Hypothalamus (tissue), 51 donors: ENCODE measurements at places on chromosomes 7 and 10.

GRCh38 chr7:6209340-6209739 is 63.1 kb downstream of the CYTH3 start:
- DNase-seq = no peak

GRCh38 chr10:22308390-22308789 is 7.8 kb upstream of the COMMD3 start:
- no peak for DNase-seq

DNA sequence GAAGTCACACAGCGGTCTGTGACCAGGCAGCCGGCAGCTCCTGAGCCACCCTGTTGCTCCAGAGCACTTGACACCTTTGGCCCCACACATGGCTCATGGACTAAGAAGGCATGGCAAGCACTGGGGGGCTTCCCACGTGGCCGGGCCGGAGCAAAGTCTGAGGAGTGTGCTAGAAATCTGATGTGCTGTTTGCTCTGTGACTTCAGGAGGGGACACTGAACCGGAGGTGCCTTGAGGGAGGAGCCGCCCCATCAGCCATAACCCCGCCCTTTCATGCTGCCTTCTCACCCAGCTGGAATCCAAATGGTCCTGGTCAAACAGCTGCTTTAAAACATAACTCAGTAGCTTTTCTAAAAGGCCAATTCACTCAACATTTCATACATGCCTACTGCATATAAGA is 33.5 kb downstream of the PROSER2 start:
- no peak for DNase-seq

DNA sequence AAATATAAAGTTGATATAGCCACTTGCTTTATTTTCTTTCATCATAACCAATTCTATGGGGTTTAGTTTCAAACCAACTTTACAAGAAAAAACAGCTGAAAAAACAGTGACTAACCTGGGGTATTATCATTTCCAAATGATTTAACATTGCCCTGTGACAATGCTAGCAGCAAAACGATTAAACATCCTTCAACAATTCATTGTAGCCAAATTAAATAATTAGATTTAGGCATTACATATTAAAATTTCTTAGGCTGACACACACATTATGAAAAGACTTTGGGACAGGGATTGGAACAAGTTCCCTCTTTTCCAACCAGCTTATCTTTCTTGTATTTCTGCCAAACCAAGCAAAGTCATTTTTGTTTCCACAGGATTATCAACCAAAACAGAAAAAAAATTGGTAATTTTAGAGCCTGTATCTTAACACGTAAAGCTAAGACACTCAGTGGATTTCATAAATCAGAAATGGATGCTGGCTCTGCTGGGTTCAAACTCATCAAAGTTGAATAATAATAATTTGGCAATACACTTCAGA is 84.0 kb downstream of the SEMA3D start:
- DNase-seq = no peak

DNA sequence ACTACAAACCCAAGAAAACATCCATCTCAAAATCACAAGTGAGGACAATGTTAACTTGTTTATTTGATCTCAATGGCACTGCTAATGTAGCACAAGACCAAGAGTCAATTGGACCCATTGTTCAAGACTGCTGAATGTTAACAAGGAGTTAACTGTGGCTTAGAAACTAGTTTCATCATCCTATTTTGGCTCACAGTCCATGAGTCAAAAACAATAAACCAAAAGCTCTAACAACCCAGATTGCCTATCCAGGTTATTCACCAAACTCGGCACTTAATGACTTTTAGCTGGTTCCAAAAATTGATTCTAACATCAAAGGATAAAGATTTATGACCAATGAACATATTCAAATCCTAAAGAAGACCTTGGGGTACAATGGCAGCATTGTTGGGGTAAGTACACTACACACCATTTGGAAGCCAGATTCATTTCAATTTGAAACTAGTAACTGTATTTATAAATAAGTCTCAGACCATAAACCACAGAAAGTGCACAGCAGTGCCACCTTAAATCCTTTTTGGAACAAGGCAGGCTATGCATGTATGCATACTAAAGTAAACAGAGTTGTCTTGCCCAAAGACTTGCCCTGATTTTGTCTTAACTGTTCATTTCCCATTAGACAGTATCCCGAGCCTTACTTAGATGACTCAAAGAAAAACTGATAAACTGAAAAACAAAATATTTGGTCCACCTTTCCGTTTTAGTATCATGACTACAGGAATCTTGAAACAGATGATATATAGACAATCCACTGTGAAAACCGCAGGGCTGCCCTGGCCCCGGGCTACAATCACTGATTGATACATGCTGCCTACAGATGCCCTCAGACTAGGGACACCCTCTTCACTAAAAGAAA is 84.5 kb downstream of the SRPK2 start:
- no peak for DNase-seq

DNA sequence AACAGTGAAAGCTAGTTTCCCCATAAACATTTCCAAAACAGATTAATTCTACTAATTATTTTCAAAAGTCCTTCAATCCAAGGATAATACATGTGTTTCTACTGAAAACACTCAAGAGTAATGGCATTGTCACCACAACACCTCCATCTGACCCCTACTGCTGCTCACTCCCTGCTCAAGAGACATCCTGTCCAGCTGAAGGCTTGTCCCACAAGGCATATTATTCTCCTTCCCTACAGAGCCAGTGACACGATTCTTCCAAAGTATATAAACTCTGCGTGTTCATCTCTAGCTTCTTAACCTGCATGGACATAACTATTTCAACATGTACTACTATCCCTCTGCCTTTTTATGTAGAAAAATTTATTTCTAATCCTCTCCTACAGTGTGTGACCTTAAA is 182.1 kb downstream of the CPEB3 start:
- DNase-seq = no peak

DNA sequence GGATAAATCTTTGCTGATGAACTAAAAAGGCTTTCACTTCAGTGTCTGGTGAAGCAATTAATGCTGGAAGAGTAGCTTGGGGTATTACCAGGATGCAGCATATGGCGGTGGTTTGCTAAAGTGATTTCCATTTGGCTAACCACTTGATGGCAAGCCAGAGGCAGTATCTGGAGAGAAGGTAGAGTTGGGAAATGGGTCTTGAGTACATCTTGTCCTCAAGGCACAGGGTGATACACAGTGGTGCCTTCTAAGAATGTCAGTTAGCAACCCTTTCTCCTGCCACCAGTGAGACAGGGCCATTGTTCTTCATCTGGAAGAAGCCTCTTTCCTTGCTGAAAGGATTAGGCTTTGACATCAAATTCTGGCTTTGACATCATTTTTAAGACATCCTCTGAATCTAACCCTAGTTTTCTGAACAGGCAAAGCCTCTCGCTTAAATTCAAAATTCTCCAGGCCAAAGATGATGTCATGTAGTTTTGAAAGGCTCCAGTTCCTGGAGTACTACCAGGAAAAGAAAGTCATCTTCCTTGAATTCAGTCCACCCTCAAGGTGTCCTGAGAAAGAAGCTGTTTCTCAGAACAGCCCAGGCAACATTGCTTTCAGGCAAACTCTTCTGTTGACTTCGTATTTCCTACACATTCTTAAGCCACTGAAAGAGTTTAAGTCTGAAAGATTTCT is 162.4 kb downstream of the ARID5B start:
- no peak for DNase-seq

- DNase-seq = no peak
These were observed 95.0 kb downstream of the COL13A1 start for GRCh38 chr10:69896606-69897231.

GRCh38 chr10:119090968-119091367 is 10.4 kb upstream of the EIF3A start:
- DNase-seq = no peak

- DNase-seq = no peak
These were observed 148.0 kb downstream of the DPP6 start for GRCh38 chr7:154200241-154200640.

GRCh38 chr7:27640884-27641574 is 21.7 kb downstream of the HIBADH start:
- no peak for DNase-seq

DNA sequence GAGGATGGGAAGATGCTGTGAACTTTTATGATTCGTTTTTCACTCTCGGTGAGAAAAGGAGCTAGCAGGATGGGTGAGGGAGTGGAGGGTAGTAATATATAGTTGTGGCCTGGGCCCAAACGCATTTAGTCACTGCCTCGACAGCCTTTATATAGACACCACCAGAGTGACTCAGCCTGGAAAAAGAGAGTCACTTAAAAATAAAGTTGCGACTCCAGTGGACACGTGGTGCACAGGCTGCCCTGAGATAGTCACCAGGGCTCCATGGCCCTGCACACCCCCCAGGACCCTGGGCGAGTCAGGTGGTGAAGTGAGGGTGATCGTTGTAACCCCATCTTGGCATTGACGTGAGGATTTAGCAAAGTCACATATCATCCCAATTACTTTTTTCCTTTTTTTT is 106.7 kb downstream of the CUX1 start:
- no peak for DNase-seq

DNA sequence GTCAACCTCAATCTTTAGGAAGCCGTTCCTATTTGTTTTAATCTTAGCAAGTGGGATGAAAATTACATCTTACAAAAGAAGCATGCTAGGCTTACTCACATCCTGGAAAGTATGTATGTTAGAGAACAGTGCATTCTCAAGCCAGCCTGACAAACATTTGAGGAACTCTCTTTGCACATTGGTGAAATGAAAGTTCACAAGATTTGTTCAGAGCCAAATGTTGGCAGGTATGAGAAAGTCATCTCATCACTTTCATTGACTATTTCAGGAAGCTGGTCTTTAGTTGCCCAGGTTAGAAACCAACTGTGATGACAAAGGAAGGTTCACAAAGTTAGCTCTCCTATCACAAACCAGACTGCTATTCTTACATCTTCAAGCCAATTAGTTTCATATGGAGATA is 57.1 kb downstream of the ABCB1 start:
- DNase-seq = no peak

DNA sequence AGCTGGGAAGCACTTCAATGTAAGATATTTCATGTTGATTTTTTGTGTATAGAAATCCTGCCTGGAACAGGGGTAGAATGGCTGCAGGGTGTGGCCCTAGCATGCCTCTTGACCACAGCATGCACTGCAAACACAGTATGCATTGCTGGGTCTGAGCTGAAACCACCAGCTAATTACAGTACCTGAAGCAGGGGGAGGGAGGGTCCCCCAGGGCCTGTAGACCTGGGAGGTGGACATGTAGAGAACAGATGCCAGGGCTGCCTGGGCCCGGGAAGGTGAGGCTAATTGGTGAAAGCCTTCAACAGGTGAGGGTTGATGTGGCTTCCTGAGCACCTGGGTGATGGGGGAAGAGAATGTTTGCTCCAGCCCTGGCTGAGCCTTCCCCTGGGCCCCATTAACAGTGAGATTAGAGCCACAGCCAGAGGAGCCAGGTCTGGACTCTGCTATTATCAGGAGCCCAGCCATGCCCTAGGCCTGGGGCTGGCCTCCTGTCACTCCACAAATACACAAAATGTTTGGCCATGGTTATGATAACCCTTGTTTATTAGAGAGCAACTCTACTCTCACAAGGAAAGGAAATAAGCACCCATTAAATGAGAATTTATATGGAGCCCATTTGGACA is 83.3 kb downstream of the PLXNA4 start:
- DNase-seq = no peak

GRCh38 chr7:47678641-47679380 is 96.9 kb upstream of the TNS3 start:
- no peak for DNase-seq

- no peak for DNase-seq
These were observed 52.7 kb upstream of the LAMB1 start for GRCh38 chr7:108055611-108056021.

GRCh38 chr10:96665306-96665705 is 55.0 kb downstream of the PIK3AP1 start:
- no peak for DNase-seq

DNA sequence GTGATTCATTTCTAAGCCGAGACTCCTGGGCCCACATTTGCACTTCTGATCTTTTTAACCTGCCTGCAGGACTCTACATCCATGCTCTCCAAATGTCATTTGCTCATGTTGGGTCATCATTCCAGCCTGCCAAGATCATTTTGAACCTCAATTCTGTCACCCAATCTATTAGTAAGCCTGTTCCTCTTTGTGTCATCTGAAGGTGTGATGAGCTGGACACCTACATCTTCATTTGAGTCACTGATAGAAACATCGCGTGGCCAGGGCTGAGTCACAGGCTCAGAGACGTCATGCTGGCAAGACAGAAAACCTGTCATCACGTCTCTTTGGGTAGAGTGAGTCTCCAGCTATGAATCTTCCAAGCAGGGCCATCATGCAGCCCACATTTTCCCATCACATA is 65.3 kb upstream of the SLF2 start:
- no peak for DNase-seq

DNA sequence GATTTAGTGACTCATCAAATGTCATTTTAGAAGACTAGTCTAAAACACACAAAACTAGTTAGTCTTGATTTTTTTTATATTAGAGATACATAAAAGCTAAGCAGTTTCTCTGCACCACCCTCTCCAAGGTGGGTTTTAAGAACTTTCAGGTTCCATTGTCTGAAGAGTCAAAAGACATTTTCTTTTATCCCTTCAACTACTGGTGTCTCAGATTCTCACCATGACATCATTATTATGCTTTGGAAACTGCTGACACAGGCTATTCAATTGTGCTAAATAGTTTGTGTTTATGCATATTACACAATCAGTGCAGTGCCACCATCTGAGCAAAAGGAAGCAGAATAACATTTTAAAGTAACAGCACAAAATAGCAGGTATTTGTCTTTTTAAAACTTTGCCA is 52.2 kb downstream of the IGF2BP3 start:
- DNase-seq = no peak

DNA sequence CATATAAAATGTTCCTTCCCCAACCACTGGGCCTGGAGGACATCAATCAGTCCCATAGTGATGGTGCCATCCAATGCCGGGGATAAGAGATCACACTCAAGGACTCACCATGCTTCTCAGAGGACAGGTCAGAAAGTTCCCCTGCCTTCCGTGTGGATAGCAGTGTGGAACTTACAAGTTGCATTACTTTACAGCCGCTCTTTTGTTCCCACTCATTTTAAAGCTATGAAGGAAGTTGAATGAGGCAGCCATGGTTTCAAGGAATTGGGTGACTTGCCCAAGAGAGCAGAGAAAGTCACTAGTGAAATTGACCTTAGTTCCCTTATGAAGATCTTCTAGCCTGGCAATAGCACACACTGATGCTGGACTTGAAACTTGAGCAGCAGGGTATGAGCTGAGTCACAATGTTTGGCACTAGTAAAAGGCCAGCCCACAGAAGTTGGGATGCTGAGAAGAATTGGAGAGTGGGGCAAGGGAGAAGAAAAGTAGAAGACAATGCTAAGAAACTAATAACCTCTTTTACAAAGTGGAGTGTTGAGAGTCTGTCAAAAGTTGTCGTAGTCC is 78.7 kb downstream of the CXCL12 start:
- no peak for DNase-seq

DNA sequence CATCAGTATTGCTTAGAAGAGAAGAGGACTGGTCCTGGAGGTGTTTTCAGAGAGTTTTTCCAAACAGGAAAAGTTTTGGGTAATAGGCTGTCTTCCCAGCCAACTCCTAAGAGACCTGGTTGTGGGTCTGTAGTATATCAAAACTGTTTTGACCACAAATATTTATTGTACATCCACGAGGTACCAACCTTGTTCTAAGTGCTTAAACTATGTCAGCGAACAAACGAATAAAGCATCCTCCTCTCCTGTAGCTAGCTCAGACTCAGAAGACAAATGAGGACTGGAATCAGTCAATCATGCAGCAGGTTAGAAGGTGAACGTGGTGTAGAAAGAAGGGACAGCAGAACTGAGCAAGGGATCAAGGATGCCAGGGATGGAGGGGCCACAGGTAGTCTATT is 61.6 kb upstream of the MKI67 start:
- no peak for DNase-seq
